ENCODE measurements at places on chromosomes 3 and 15. TPM values are rescaled to one million over a fixed set of nuclear protein-coding genes. Genes with fewer than 3 reads are reported as not detected.
A peak's percentile ranks its signal among the peaks of the same experiment; 100 is the strongest.

DNA sequence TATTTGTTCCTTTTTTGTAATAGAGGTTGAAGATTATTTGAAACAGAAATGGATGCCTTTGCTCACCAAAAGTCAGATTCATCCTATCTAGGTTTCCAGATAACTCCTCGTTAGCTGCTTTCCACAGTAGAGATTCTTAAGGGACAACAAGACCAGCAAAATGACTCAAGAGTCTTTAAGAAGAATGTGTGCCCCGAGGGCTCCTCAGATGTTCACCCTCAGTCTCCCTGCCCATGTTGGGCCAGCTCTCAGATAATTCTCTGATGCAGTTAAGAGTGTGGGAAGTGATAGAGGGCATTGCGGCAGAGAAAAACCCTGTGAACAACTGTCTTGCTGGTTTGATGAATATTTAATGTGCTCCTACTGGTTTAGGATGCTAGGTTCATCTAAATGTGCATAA is 251.1 kb downstream of the PTPRG start:
- no peaks in the 10 kb centered on the region for H3K27me3 ChIP-seq
- no peak overlapping the region for H3K27ac ChIP-seq
- H3K4me1 ChIP-seq, result no peaks in the 10 kb centered on the region
- no peak for DNase-seq
- no peaks in the 10 kb centered on the region for H3K36me3 ChIP-seq

DNA sequence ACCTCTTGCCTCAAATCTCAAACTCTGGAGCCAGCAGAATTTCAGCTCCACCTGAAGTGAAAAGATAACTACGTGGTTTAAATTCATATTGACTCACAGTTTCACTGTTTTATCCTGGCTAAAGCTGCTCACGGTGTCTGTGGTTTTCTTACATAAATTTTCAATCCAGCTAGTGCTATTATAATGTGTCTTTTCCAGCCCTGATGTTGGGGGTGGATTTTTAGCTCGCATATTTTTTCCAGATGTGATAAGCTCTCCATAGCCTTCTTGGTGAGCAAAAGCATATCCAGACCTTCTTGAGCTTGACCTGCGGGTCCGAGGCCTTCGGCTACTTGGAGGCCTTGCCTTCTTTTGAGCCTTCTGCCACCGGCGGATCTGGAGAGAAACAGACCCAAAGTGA is 239.3 kb downstream of the DTWD1 start:
- no peaks in the 10 kb centered on the region for H3K36me3 ChIP-seq
- no peak overlapping the region for H3K4me3 ChIP-seq
- no peaks in the 10 kb centered on the region for H3K4me1 ChIP-seq
- H3K27me3 ChIP-seq, result no peaks in the 10 kb centered on the region
- DNase-seq, result no peak
- no peak overlapping the region for H3K27ac ChIP-seq

GRCh38 chr3:23826382-23827064 is 20.8 kb downstream of the UBE2E1 start:
- H3K4me1 ChIP-seq, result peaks cover 22% of the 10 kb centered on the region

The CLRN1 gene
- not detected for total RNA-seq

The DNAH12 gene
- total RNA-seq, result 0.05 TPM

- peaks cover 14% of the 10 kb centered on the region for H3K4me1 ChIP-seq
- DNase-seq, result peak; percentile 7
- H3K36me3 ChIP-seq, result no peaks in the 10 kb centered on the region
These were observed 149.5 kb downstream of the DNAJB8 start for GRCh38 chr3:128317101-128317697.
